Thoracic aorta (tissue), 2 donors: ENCODE measurements at places on chromosomes 13 and 19.

DNA sequence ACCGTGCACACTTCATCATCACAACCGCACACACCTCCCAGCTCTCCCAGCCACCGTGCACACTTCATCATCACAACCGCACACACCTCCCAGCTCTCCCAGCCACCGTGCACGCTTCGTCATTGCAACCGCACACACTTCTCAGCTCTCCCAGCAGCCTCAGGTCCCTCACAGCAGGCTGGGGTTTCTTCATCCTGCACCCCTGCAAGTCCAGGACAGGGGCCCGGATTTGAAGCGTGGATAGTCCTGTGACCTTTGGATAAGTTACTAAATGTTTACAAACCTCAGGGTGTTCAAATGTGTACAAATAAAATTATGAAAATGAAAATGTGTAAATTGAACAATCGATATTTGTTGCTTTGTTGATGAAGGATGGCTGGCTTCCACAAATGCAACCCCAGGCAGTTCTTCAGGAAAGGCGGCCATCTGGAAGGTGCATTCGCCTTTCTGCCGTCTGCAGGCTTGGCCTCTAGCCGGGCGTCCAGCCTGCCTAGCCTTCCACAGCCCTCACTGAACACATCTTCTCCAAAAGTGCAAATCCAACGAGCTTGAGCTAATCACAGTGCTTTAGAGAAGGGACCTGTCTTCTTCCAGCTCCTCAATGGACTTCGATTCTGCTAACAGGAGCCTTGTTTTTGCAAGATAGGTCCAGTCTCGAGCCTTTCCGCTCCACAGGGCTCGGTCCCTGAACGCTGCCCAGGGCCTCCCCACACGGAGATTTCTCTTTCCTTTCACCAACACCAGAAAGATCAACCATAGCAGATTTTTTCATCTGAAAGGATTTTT, 74.2 kb downstream of the SPACA7 start:
- no peak for DNase-seq

- DNase-seq: no peak
Observed at GRCh38 chr19:10593820-10594637, 6.9 kb upstream of the AP1M2 start.

GRCh38 chr13:113627136-113627535, 30.9 kb downstream of the ATP4B start:
- no peak for DNase-seq

DNA sequence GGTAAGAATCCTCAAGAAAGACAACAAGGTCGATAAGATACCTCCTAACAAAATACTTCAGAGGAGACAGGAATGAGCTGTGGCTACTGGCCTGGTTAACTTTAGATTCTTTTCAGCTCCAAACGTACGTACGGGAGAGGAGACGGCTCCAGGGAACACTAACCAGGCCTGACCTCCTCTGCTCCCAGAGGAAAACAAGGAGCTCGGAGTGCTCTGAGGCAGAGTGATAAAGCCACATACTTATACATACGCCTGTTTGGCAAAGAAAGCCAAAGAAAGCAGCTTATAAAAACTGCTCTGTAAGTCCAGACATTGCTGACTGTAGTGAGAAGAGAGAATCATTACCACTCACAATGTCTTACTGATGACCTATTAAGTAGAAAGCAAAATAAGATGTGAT, 263.9 kb downstream of the MZT1 start:
- DNase-seq: no peak

GRCh38 chr13:98632961-98633360, 56.1 kb upstream of the STK24 start:
- DNase-seq: no peak

DNA sequence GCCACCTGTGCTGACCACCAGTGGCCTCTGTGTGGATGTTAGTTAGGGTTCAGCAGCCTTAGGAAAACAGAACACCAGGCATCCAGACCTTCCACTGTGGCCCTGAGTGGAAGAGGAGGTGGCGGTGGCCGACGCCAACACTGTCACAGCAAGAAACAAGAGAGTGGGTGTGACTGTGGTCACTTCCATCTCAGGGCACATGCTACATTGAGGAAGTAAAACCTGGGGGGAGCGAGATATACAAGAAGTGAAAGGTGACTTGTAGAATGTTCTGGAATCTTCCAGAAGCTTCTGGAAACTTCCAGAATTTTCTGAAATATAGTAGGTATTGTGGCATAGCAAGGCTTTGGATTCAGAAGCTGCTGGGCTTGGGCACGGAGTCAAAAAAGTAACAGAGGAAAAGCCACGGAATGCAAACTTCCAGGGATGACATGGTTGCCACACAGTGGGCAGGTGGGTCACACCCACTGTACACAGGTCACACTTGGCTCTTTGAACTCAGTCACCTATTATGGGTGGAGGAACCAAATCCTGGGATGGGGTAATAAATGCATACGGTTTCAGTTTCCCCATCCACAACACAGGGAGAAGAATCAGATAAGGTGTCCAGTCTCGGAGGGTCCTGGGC, 24.3 kb downstream of the GNG7 start:
- DNase-seq: no peak

GRCh38 chr13:98013241-98013640, 59.8 kb downstream of the IPO5 start:
- no peak for DNase-seq

GRCh38 chr13:24632382-24633121, 47.7 kb upstream of the ATP12A start:
- no peak for DNase-seq
